ENCODE measurements at places on chromosomes 1 and 21. TPM values are rescaled to one million over a fixed set of nuclear protein-coding genes. Genes with fewer than 3 reads are reported as not detected.

DNA sequence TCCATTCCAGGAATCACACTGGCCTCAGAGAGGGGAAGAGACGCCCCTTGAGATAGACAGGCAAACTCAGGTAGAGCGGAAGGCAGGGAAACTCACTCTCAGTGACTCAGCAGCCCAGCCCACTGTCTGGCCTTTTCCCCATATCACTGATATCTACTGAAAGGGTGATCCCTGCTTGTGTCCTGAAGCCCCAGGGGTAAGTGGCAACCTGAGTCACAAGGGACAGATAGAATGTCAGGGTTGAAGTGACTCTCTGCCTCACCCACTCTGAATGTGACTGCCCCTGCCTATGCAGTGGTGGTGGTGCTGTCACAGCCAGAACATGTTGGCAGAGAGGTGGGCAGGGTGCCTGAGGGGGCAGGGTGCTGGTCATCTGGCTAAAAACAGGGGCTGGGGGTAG is 157.5 kb upstream of the FGGY start:
- no peak for DNase-seq

- no peak for DNase-seq
These were observed 118.4 kb upstream of the CHRM3 start for GRCh38 chr1:239268007-239268406.

GRCh38 chr1:178704833-178705232 is 20.2 kb upstream of the RALGPS2 start:
- DNase-seq: no peak

DNA sequence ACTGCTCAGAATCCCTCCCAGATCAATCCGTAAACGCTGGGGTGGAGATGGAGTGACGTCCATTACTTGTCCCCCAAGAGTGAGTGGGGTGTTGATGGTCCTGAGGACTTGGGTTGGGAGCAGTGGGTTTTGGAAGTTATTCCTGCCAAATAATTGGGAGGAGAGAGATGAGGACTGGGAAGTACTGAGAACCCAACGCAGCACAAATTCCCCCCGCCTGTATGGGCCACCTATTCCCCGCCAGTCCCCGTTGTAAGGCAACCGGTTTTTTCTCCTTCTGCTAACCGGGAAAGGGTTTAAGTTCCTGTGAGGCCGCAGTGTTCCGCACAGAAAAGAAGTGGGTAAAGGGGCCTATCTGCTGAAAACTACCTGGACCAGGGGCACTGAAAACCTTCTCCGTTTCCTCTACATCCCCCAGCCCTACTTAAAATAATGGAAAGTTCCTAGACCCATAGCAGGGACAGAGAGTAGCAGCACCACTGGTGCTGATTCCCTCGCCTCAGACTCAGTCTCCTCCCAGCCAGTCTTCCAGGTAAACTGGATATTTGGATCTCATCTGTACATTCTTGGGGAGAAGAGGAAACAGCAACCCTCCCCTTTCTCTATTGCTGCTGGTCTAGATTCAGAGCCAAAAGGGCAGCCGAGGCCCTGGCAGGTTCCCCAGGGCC is 738 bp downstream of the LURAP1 start:
- no peak for DNase-seq

- DNase-seq: peak; percentile 44
These were observed 10.9 kb downstream of the WNT4 start for GRCh38 chr1:22131875-22132486.

GRCh38 chr1:50858761-50859160 is 101.3 kb downstream of the FAF1 start:
- no peak for DNase-seq

- no peak for DNase-seq
These were observed 14.9 kb downstream of the APCS start for GRCh38 chr1:159602501-159602999.

Gene FOXD2
- 0.09 TPM for polyA plus RNA-seq

Gene TBX19
- polyA plus RNA-seq: 4.3 TPM

Measured in naive B cell (primary cell).